ENCODE measurements at places on chromosomes 13 and 19.

- DNase-seq = no peak
Measured at GRCh38 chr19:18306888-18307260, 16.0 kb downstream of the LSM4 start.

DNA sequence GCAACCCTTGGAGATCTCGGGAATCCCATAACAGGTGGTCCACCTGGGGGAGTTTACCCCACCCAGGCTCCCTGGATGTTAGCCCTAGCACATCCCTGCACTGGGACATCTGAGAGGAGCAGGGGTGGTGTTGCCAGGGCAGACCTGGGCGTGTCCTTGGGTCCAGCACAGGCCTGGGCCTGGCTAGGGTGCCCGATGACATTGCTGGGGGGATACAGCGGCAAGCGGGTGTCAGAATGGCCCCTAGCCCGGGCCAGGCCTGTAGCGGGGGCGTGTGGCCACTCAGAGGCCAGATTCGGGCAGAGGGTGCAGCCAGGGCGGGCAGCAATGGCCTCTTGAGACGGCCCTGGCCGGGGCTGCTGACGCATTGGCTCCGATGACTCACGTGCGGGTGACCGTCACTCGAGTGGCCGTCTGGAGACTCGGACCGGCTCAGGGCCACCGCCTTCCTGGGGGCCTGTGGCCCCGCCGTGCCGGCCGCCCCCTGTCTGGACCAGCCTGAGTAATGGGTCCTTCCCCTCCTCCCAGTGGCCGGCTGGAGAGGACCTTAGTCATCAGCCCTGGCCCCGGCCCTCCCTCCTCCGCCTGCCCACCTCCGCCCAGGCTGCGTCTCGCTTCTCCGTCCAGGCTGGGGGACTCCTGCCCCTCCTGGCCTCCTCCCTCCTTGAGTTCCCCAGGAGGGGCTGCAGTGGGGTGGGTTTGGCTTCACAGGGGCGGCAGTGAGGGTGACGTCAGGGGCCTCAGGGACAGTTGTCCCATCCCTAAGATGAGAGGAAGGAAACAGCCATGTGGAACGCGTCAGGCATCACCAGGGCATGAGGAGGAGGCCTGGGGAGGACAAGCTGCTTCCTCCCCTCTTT, 23.2 kb upstream of the CRTC1 start:
- no peak for DNase-seq

DNA sequence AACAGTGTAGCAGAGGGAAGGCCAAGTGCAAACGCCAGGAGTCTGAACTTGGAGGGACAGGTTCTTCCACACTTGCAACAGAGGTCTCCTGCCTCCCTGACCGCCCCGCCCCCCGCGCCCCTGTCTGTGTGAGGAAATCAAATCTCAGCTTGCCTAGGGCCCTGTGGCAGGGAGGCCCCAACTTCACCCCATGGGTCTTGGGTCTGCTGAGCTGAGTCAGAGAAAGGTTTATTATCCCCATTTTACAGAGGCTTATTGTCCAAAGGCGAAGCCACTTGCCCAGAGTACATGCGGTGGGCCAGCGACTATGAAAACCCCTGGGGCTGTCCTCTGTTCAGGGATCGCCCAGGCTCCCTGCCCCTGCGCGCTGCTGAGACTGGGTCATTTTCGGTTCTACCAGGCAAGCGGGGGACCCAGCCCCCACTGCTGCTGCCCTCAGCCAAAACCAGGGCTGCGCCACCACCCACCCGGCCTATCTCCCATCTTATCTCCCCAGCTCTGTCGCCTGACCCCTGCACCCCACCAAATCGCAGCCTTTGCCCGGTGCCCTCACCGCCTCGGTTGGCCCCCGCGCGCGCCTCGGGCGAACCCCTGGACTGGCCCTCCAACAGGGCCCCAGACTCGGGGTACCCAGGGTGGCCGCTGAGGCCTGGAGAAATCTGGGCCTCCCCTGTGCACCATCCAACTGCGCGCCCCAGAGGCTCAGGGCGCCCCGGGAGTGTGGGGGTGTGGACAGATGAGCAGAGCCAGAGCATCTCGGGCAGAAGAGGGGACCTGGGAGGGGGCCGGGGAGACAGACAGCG, 850 bp upstream of the CERS4 start:
- DNase-seq = no peak

- DNase-seq = no peak
Measured at GRCh38 chr19:6278740-6279619, 795 bp downstream of the MLLT1 start.

All from SW 1271 (cell line).